Nasal cavity respiratory epithelium epithelial cell of viscerocranial mucosa (primary cell): ENCODE measurements at places on chromosomes 16 and 17. TPM values are rescaled to one million over a fixed set of nuclear protein-coding genes. Genes with fewer than 3 reads are reported as not detected.

Gene PIMREG
- total RNA-seq, result 0.21 and 0.34 TPM in 2 replicates

Gene ARL4D
- 98.1 and 112 TPM in 2 replicates for total RNA-seq

Gene SCIMP
- not detected in 2 replicates for total RNA-seq

Gene BEAN1
- total RNA-seq, result under 0.01 and 0.78 TPM in 2 replicates

Gene CSH1
- total RNA-seq, result not detected in 2 replicates

Gene ABCA10
- 1.0 and 1.3 TPM in 2 replicates for total RNA-seq

Gene HOXB5
- total RNA-seq, result under 0.01 TPM in 1 of 2 replicates, not detected in the other

Gene PTX4
- total RNA-seq, result not detected in 2 replicates

Gene NACA2
- not detected in 2 replicates for total RNA-seq

Gene PHF12
- total RNA-seq, result 4.1 and 19.7 TPM in 2 replicates

Gene HSF5
- not detected in 2 replicates for total RNA-seq

Gene NGFR
- total RNA-seq, result 0.78 and 2.7 TPM in 2 replicates
